ENCODE measurements at places on chromosomes 2 and 18.

- DNase-seq, result no peak
These were observed 45.4 kb upstream of the CCDC150 start for GRCh38 chr2:196594158-196594557.

DNA sequence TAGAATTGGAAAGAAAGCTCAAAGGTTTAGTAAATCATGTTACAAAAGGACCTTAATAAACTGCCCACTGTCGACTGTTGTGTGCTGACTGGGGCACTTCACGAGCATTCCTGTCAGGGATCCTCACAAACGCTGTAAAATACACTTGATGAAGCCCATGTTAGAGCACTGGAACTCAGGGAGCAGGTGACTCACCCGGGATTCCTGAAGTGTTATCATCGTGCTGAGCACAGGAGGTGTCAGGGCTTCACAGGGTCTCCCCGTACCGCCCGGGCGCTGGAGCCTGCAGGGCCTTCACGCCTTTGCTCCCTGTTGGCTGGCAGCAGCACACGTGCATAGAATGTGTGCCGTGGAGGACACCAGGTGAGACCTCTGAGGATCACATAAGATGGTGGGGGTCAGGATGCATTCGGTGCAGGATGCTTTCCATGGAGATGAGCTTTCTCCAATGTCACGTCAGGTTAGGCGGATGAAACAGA is 187.3 kb downstream of the SNTG2 start:
- no peak for DNase-seq

- no peak for DNase-seq
These were observed 4.0 kb downstream of the CHRND start for GRCh38 chr2:232529806-232530547.

DNA sequence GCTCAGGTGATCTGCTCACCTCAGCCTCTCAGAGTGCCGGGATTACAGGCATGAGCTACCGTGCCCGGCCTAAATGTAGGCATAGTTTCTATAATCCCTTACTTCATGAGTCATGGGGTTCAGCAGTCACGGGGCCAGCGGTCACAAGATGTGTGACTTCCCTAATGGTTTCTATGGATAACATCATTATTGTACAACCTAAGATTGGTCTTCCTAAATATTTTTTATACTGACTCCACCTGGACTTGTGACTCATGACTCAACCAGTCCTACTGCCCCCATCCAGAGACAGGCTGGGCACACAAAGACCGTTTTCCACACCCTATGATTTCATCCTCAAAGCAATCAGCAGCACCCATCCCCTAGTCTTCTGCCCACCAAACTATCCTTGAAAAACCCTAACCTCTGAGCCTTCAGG is 15.9 kb downstream of the FAM210A start:
- DNase-seq, result no peak

DNA sequence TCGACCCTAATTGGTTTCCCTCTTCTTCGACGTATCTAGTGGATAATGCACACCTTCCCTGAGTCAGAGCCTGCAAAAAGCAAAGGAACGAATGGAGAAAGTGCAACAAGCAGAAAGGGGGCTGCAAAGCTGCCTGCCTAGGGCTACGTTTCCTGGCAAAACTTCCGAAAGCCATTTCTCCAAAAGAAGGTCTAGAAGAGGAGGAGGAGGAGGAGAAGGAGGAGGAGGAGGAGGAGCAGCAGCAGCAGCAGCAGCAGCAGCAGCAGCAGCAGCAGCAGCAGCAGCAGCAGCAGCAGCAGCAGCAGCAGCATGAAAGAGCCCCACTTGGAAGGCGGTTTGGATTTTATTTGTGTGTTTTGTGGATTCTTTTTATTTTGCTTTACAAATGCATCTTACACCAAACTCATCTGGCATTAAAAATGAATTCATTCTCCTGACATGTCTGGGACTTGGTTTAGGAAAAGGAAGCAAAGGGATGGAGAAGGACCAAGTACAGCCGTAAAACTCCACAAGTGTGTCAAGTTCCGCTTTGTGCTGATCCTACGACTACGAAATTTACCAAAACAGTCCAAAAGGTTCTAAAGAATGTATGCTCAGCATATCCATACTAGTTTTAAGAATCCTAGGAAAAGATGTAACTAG is 2.0 kb downstream of the TCF4 start:
- no peak for DNase-seq

GRCh38 chr2:236289766-236290462 is 25.7 kb upstream of the ASB18 start:
- no peak for DNase-seq

DNA sequence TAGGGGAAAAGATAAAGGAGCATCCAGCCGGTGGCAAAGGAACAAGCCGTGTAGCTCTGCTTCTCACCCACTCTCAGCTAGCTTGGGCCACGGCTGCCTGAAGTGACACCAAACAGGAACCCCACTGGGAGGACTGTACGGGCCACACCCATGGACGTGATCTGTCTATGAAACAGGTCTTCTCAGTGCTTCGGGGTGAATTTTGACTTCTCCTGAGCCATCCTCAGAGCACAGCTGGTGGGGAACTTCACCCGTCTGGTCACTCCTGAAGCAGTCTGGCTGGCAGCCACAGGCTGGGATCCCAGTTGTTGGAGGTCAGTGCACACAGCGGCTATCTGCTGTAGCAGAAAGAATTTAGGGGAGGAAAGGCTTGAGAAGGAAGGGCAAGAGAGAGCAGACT is 223.8 kb downstream of the FAM210A start:
- DNase-seq, result no peak

All from CD4-positive, alpha-beta T cell treated with Interleukin-15 for 4 hours (primary cell).